ENCODE measurements at places on chromosomes 1 and 21.
A peak's percentile ranks its signal among the peaks of the same experiment; 100 is the strongest.

DNA sequence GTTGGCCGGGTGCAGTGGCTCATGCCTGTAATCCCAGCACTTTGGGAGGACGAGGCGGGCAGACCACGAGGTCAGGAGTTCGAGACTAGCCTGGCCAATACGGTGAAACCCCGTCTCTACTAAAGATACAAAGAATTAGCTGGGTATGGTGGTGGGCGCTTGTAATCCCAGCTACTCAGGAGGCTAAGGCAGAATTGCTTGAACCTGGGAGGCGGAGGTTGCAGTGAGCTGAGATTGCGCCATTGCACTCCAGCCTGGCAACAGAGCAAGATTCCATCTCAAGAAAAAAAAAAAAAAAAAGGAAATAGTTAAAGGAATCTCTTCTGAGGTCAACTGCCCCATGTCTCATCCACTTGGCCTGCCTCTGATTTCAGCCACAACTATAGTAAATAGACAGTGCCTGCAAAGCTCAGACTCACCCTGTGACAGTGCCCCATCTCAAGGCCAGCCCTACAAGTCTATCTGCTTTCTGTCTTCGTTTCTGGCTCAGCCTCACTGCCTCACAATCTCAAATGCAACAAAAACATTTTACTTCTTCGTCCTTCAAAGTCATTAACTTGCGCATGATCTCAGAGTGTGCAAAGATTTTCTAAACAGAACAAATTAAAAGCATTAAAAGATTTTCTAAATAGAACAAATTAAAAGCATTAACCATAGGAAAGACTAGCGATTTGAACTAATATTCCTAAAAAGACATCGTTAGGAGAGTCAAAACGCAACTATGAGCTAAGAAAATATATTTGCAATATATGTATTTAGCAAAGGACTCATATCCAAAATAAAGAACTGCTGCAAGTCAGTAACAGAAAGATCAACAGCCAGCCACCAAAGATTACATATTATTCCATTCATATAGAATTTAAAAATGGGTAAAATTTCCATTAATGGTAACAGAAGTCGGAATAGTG lies 65.0 kb upstream of the PRDX6 start:
- DNase-seq, result no peak

- DNase-seq, result peak; percentile 25
Measured at GRCh38 chr1:93079685-93080141, 630 bp downstream of the MTF2 start.

- no peak for DNase-seq
Measured at GRCh38 chr1:40045182-40045581, 4.7 kb downstream of the CAP1 start.

DNA sequence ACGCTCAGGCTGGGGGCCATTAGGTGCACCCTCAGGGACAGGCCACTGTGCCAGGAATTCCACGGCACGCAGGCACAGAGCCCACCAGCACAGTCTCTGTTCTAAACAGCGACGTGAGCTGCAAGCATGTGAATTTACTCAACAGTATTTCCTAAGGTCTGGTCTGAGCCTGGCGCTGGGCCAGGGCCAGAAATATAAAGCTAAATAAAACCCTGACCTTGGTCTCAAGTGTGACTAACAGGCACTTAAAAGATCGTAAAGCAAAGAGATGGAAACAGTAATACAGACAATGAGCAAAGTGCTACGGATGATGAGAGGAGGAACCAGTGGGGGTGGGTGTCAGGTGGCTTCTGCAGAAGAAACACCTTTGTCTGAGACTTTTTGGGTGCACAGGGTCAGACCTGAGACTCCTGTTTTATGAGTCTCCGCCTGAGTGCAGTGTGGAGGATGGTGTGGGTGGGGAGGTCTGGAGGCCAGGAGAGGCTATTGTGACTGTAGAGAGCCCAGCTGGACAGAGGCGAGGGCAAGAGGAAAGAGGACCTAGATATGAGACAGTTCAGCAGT lies 53.4 kb upstream of the EDN2 start:
- no peak for DNase-seq

Measured in midbrain (tissue), 1 donor.